DMS153 (cell line): ENCODE measurements at places on chromosomes 1 and 21.
A peak's percentile ranks its signal among the peaks of the same experiment; 100 is the strongest.

DNA sequence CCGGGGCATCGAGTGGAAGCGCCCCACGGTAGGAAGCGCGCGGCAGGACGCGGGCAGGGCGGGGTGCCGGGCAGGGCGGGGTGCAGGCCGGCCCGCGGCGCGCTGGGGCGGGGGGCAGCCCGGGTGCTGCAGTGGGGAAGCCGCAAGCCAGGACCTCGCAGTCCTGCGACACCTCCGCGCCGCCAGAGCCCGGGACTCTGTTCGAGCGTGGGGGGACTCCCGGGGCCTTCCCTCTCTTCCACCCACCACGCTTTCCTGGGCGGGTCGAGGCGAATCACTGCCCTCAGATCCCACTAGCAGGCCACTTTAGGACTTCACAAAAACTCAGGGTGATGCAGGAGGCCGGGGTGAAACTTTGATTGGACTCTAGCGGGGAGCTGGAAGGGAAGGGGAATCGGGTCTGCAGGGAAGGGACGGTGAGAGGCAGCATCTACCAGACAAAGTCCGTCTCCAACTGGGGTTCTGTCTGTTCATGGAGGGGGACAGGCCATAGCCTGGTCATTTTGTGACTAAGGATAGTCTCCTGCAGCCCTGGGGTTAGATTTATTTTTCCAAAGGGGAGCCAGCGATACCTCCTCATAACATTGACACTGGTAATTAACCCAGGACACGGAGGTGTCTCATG lies 623 bp downstream of the CAPN2 start:
- no peak for DNase-seq

GRCh38 chr1:115837740-115838421 lies 3.0 kb downstream of the NHLH2 start:
- DNase-seq: peak; percentile 31

GRCh38 chr21:35178827-35179226 lies 129.7 kb upstream of the RUNX1 start:
- DNase-seq: no peak

- DNase-seq: no peak
Measured at GRCh38 chr1:67892476-67893125, 59.3 kb upstream of the GNG12 start.
